T-helper 1 cell (primary cell): ENCODE measurements at places on chromosomes 16 and 17.

- DNase-seq: no peak
Measured at GRCh38 chr16:4800290-4801041, 2.0 kb downstream of the ROGDI start.

DNA sequence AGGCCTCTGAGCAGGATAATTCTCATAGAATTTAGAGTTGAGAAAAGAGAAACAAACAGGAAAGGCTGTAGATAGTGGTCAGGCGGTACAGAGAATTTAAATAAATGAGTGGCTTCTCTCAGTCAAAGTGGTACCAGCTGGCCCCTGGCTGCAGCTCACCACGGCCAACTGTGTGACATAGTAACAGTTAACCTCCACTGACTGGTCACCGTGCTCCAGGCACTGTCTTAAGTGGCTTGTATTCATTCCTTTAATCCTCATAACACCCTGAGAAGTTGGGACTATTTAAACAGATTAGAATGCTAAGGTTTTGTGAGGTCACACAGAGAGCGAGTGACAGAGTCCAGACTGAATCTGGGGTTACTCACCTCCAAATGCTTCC, 108.9 kb downstream of the GNAO1 start:
- DNase-seq: no peak

DNA sequence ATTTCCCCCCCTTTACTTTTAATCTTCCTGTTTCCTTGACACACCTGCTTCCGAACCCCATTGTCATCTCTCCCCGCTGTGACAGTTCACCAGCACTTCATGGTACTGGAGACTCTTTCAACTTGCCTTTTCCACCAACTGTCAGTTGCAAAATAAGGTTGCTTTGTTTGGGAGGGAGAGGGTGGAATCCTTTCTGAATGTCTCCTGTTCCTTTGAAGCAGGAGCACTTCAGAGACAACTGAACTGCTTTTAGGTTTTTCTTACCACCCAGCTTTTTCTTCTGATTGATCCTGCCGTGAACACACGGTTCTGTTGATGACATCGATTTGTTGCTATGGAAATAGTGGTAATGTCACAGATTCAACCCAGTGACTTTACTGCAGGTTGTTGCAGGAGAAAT, 42.0 kb downstream of the RPA1 start:
- DNase-seq: peak; percentile 21

DNA sequence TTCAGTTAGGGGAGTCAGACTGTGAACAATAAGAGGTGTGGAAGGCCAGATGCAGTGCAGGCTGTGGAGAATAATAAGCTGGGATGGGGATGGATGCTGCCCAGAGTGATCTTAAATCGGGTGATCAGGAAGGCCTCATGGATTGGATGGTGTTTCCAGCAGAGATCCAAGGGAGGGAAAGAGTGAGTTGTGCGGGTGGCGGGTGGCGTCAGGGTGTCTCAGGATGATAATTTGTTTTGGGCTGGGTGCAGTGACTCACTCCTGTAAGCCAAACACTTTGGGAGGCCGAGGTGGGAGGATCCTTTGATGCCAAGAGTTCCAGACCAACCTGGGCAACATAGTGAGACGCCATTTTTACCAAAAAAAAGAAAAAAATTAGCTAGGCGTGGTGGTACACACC, 7.9 kb downstream of the CLUAP1 start:
- DNase-seq: no peak

GRCh38 chr17:20999044-20999573, 43.7 kb downstream of the USP22 start:
- DNase-seq: no peak

DNA sequence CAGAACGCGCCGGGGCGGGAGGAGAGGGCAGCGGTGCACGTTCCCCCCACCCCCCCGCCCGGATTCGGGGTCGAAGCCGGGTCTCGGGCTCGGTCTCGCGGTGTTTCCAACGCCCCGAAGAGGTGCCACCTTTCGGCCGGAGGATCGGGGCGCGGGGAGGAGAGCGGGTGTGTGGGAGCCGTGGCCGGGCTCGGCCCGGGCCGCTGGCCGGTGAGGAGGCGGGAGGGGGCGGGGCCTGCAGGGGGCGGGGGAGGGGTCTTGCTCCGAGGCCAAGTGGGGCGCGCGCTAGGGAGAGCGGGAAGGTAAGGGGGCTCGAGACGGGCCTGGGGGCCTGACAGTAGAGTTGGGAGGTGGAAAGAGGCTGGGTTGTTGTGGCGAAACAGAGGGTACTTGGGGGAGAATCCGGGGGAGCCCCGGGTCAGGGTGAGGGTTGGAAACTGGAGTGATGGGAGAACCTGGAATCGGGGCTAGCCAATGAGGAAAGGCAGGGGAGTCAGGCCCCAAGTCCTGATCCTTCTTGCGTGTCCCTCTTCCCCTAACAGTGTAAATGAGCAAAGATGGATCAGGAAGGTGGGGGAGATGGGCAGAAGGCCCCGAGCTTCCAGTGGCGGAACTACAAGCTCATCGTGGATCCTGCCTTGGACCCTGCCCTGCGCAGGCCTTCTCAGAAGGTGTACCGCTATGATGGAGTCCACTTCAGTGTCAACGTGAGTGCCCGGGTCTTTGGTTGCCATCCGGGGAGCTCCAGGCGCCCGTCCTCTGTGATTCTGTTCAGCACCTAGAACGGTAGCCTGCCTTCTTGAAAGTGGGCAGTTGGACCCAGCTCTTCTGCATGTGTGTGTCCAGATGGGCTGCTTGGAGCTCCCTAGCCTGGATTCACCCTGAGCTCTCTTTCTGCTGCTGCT, 873 bp downstream of the SETD1A start:
- no peak for DNase-seq

DNA sequence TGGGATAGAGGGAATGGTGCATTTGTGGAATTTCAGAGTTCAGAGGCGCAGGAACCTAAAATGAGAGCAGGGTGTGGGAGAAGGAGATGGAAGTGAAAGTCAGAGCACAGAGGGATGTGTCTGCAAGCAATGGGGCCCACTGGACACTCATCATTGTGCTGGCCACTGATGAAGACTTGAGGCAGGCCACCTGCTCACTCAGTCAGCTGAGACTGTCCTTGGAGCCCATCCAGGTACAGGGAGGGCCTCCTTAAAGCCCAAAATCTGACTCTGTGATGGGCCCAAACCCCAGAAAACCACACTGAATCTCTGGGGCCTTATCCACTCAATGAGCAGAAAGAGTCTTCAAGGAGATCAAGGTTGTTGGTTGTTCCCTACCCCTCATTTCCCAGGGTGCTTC, 5.6 kb downstream of the GP2 start:
- no peak for DNase-seq

DNA sequence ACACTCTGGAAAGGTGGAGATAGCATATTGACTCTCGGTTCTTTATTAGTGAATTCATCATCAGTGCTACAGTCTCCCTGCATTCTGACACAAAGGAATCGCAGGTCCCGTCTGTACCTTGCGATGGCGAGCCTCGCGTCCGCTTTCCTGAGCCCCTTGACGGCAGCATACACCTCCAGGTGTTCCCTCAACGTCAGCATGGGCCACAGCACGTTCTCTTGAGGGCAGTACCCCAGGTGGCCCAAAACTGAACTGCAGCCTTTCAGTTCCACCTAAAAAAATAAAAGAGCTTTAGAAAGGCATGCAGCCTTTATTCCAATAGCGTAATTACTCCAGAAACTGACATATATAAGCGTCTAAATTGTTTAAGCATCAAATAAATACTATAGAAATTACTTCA, 24.2 kb upstream of the ABCA9 start:
- DNase-seq: no peak

DNA sequence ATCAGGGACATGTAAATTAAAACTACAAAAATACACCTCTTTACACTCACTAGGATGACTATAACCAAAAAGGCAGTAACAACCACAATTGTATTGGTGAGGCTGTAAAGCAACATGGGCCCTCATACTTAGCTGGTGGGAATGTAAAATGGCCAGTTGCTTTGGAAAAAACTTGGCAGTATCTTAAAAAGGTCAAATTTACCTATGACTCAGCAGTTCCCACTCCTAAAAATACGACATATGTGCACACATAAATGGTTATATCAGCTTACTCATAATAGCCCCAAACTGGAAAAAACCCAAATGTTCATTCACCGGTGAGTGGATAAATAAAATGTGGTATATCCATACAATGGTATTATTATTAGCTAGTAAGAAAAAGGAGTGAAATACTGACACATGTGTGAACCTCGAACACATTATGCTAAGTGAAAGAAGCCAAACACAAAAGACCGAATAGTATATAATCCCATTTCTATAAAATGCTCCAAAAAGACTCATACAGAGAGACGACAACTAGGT, 391.4 kb downstream of the NPIPA8 start:
- no peak for DNase-seq

DNA sequence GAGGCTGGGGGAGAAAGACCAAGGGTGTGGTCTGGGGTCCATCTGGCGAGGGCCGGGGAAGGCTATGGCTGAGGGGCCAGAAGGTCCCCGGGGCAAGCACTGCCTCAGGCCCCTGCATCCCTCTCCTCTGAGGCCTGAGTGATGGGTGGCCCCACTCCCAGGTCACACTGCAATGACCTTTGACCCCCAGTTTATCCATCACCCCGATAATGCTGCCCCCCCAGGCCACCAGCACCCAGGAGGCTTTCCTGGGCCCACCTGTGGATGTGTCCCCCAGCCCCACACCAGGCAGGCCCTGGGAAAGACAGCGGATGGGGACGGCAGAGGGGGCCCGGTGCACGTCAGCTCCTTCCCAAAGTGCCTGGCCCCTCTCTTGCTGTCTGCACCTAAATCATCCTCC, 22.5 kb upstream of the CACNA1H start:
- no peak for DNase-seq

- DNase-seq: no peak
Measured at GRCh38 chr17:31561469-31562375, 170.2 kb downstream of the RAB11FIP4 start.

DNA sequence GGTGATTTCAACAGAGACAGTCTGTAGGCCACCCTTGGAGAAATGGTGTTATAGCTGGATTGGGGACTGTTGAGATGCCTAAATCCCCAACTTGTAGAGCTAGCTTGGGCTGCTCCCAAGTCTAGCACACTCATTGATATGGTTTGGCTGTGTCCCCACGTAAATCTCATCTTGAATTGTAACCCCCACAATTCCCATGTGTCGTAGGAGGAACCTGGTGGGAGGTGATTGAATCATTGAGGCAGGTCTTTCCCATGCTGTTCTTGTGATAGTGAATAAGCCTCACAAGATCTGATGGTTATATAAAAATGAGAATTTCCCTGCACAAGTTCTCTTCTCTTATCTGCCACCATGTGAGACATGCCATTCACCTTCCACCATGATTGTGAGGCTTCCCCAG, 536.0 kb downstream of the CDH13 start:
- DNase-seq: no peak

DNA sequence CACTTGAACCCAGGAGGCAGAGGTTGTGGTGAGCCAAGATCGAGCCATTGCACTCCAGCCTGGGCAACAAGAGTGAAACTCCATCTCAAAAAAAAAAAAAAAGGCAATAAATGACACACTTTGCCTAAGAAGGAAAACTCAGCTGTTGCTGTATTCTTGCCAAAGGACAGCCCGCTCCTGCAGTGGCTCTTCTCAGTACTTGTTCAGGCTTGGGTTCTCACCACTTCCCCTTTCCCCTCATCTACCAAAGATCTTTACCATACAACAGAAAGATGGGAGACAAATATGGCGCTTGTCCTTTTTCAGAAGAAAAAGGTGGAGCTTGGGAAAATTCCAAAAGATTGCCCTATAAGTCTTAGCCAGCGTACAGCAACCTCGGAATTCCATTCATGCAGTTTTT, 58.5 kb downstream of the MYH13 start:
- no peak for DNase-seq

DNA sequence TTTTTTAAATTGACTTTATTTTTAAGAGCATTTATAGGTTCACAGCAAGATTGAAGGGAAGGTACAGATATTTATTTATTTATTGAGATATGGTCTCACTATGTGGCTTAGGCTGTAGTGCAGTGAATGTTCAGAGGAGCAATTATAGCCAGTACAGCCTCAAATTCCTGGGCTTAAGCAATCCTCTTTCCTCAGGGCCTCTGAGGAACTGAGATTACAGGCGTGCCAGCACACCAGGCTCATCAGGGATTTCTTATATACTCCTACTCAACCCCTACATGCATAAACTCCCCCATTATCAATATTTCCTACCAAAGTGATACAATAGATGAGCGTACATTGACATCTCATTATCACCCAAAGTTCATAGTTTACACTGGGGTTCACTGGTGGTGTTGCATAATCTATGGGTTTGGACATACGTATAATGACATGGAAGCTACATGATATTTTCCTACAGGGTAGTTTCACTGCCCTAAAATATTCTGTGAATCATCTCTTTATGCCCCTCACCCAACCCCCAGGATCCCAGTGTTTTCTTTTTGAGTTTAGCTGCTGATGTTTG, 33.5 kb downstream of the HS3ST3B1 start:
- no peak for DNase-seq

DNA sequence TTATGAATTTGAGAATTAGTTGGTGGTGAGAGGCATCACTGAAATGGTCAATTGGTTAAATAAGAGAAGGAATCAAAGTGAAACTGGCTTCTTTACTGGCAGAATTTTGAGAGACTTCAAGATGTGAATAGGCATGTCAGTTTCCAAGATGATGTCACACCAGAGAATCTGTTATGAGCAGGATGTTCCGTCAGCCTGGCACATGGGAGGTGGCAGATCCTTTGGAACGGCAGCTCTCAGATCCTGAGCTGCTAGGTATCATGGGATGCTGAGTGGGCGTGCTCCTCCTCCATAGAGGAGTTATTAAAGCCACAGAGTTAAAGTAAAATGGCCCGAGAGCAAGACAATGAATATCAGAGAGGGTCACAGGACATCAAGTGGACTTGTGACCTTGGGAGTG, 444.3 kb upstream of the HSBP1 start:
- DNase-seq: no peak

DNA sequence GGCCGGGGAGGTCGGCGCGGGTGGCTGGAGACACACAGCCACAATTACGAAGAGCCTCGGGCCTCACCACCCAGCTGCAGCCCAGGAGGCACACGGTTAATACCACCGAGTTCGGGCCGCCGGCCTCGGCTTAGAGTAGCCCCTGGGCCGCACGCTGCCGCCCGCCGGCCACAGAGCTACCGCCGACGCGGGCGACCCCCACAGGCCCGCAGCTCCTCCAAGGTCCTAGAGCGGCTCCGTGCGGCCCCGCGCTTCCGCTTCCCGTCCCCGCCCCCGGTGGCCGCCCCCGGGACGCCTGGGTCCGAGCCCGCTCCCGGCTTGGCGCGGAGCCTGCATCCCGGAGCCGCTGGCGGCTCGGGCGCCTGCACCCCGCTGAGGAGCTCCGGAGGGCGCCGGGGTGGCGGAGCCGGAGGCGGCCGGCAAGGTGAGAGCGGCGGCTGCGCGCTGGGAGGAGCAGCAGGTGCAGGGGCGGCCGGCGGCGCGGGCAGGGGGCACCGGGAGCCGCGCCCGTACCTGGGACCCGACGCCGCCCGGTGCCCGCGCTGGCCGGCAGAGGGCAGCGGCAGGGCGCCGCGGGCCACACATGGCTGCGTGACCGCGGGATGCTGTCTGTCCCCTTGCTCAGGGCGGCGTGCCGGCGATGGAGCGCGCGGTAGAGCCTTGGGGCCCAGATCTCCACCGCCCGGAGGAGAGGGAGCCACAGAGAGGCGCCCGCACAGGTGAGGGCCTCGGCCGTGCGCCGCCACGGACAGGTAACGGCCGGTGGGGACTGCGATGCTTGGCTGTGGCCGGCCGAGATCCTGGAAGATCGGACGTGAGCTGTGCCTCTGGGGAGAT, at the start of gene ZNF48:
Gene ZNF48 (plus strand): TSS at position 266 of the 837 bp plus-strand sequence. CDS start 375 bp downstream, at position 641.
- peak; percentile 57 for DNase-seq

- DNase-seq: no peak
Measured at GRCh38 chr17:61217878-61218437, 181.7 kb upstream of the TBX2 start.

GRCh38 chr16:50025537-50025931, 509 bp downstream of the CNEP1R1 start:
- DNase-seq: peak; percentile 17

GRCh38 chr17:64694207-64694606, 32.1 kb upstream of the SMURF2 start:
- DNase-seq: no peak

- no peak for DNase-seq
Measured at GRCh38 chr17:49895812-49896211, 47.9 kb upstream of the TAC4 start.
